Activated CD4-positive, alpha-beta T cell treated with anti-CD3 and anti-CD28 coated beads, Interleukin-2, amount 50 U/mL, for 1 hour (primary cell): ENCODE measurements at places on chromosomes 2 and 18.

- no peak for DNase-seq
Measured at GRCh38 chr2:229695961-229696360, 18.4 kb downstream of the DNER start.

DNA sequence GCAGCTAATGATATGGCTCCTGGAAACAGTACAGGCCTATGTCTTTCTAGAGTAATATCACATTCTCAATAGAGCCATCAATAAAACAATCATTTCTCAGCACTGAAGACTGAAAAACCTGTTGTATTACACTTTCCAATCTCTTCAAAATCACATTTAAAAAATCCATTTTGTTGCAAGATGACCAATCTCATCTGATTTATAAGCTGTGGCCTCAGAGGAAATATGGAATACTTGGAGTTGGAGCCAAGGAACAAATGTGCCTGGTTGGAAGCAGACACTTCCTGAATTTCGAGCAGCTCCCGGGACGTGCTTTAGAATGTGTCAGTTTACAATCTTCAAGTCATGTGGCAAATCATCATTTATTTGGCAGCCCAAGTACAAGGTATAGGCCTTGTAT is 114.5 kb downstream of the ADCYAP1 start:
- DNase-seq = no peak

GRCh38 chr2:128261245-128262128 is 57.2 kb downstream of the HS6ST1 start:
- DNase-seq = no peak

- DNase-seq = no peak
Measured at GRCh38 chr2:192551760-192552159, 357.0 kb upstream of the TMEFF2 start.

- no peak for DNase-seq
Measured at GRCh38 chr2:84393829-84394228, 65.3 kb downstream of the SUCLG1 start.

DNA sequence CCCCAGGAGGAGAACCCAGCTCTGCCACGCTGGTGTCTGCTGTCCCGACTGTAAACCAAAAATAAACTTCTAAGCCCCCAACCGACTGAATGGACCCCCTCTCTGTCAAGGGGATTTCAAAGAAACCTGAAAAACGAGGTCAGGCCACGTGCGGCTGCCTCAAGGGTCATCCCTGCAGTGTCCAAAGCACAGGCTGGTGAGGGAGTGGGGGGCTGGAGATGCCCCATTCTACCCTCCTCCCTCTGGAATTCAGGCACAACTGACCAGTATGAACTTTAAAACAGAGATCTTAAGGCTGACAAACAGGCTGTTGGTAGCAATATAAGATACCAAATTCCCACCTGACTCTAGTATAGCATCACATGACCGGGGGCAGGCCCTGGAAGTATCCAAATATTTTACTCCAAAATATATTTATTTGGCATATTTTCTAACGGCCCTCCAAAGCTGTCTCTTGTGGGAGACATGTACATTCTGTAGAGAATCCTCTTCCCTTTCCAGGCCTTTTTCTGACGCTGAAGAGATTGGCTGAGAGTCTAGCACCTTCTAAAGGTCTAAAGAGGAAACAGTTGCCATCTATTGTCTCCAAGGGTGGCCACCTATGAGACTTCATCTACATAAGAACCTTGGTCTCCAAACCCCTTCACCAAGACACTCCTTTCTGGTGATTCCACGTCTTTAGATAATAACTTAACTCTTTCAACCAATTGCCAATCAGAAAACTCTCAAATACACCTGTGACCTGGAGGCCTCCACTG is 40.4 kb upstream of the CTDP1 start:
- DNase-seq = no peak

- no peak for DNase-seq
Measured at GRCh38 chr2:216742411-216742810, 47.1 kb upstream of the IGFBP5 start.

GRCh38 chr18:62880673-62881364 is 165.5 kb downstream of the PHLPP1 start:
- DNase-seq = no peak

DNA sequence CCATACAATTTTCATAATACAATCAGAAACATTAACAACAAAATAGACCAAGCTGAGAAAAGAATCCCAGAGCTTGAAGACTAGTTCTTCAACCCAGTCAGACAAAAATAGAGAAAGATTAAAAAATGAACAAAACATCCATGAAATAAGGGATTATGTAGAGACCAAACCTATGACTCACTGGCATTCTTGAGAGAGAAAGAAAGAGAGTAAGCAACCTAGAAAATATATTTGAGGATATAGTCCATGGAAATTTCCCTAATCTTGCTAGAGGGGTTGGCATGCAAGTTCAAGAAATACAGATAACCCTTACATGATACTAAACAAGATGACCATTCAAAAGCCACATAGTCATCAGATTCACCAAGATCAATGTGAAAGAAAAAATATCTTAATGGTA is 281.7 kb downstream of the CCDC85A start:
- DNase-seq = no peak

GRCh38 chr2:20609349-20609994 is 41.4 kb downstream of the HS1BP3 start:
- DNase-seq = no peak

DNA sequence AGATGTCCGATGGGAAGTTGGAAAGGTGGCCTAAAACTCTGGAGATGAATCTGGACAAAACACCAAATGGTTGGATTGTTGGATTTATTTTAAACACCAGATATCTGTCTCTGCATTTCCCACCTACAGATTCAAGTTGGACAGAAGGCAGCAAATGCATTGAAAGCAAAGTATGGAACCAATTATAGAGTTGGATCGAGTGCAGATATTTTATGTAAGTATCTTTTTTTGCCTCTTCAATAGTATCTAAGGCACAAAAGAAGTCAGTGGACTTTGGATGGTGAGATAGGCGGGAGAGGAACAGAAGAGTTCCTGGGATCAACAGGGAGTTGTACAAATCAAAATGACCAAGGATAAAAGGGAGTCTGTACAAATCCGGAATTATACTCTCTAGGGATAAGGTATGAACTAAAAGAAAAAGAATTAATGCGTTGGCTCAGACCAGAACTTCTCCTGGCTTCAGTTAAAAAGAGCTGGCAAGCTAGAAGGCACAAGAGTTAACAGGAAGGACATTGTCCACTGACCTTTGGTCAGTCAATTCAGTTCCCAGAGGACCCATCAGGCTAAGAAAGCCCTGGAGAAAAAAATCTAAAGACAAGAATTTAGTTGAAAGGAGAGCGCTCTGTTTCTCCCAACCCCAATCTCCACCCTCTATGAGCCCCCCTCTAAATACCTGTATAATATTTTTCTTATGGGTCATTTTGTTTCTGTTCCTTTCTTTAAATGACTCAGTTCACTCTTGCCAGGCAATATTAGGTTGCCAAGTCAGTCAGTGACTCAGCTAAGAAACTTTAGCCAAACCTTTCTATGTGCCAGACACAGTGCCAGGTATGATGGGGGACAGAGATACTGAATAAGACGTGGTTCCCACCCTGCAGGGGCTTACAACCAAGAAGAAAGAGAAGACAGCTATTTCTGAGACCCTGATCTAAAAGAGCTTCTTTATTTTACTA is 29.1 kb downstream of the CPO start:
- no peak for DNase-seq

GRCh38 chr2:2564300-2565078 is 233.4 kb upstream of the MYT1L start:
- DNase-seq = no peak

- DNase-seq = no peak
Measured at GRCh38 chr18:62829936-62830335, 114.6 kb downstream of the PHLPP1 start.

DNA sequence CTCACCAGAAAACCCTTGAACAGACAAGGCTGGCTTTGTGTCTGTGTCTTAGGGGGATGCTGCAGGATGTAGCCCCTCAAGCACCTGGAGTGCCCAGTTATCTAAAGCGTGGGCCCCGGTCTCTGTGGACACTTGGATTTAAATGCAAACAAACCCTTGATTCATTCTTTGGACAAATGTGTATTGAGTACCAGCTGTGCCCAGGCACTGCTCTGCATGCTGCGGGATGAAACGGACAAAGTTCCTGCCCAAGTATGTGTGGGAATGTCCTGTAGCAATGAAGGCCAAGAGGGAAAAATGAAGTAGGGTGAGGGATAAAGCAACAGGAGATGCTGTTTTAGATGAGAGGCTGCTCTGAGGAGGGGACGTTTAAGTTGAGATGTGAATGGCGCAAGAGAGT is 53.9 kb downstream of the BOLA3 start:
- DNase-seq = no peak

GRCh38 chr2:223007531-223007930 is 44.5 kb upstream of the KCNE4 start:
- DNase-seq = no peak

GRCh38 chr2:98975611-98976010 is 39.6 kb upstream of the CRACDL start:
- DNase-seq = no peak

DNA sequence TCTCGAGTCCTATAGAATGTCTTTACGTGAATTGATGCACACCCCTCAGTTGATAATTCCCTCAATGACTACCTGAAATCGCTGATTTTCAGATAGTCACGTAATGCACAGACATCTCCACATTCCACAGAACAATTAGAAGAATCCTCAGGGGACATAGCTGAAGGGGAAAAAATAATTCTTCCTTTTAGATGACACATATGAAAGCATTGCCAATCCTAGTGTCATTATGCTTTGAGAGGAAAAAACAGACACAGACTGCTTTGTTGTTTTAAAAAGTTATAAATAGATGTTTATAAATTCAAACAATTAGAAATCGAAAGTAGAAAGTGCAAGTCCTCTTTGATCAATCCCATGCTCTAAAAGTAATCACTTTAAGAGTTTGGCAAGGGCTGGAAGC is 100.6 kb upstream of the FN1 start:
- DNase-seq = no peak

DNA sequence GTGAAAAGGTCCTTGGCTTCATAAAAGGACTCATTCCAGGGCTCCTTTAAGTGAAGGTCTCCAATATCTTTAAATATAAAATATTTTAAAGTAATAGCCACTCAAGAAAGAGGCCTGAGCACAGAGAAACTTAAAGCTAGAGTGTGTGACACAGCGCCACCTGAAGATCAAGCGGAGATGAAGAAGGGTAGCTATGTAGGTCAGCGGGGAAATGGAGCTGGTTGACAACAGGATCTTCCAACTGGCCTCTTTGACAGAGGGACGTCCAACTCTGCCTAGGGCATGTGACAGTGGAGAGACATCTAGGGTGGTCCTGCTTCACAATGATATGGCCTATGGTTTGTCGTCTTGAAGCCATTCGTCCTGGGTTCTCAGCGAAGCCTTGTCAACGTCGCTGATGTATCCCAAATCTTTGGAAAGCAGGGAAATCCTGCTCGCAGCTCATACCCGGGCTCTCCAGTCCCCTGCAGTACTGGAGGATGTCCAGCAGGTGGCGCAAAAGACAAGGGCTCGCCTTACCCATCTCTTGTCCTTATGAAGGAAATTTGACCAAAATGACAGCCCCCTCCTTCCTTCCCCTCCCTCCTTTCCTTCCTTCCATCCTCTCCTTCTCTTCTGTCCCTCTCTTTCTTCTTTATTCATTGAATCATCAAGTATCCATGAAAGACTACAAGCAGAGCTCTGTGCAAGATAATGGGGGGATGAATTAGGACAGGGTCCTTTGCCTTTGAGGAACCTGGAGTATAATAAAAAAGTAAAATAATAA is 59.6 kb downstream of the LONRF2 start:
- peak; percentile 54 for DNase-seq

- DNase-seq = no peak
Measured at GRCh38 chr2:122780251-122780650, 1024.8 kb downstream of the TSN start.

DNA sequence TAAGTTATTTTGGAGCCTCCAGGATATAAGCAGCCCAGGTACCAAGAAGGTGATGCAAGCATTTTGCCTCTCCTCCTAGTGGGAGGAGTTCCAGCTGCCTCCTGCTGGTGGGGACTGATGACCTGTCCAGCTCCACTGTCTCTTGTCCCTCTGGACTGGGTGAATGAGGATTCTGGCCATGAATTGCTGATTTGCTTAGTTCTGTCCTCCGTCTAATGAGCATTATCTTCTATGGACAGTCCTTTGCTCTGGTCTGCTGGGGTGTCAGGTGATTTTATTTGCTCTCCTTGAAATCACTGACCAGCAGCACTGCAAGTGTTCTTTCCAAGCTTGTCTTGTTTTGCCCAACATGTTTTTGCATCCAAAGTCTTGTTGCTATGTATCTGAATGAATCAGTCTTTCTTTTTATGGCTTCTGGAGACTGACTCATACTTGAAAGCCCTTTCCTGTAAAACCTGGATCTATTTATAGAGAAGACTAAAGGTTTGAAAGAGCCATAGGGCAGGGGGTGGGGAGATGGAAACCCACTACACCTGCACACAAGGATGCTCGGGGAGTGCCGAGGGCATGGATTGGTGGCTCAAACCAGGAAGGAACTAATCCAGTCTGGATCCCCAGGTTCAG is 40.5 kb upstream of the EFHD1 start:
- DNase-seq = no peak

DNA sequence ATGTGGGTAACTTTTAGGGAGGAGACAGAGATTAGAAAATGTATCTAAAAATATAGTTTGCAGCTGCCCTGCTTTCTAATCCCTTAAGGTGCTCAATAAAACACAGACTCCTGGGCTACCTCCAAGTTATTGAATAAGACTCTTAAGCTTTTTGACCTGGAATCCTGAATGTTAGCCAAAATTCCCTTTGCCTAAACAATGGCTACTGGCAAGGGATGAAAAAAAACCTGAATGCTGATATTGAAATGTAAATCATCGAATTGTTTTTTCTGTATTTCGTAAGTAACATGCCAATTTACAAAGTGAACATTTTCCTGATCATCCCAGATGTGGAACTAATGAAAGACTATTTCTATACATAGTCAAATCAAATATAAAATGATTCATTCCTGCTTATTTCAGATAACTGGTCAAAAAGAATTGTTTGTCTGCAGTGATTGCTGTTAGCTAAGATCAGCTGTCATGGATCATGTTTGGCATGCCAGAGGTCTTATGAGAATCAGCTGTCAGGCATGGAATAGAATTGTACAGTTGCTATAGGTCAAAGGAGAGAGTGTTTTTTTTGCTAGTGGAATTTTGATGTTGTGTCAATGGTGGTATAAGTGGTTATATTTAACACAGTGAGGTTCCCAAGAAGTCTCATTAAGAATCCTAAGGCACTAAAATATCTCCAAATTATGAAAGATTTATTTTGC is 363.6 kb upstream of the CWC22 start:
- DNase-seq = no peak

- DNase-seq = no peak
Measured at GRCh38 chr2:196335221-196335634, 163.8 kb upstream of the STK17B start.

DNA sequence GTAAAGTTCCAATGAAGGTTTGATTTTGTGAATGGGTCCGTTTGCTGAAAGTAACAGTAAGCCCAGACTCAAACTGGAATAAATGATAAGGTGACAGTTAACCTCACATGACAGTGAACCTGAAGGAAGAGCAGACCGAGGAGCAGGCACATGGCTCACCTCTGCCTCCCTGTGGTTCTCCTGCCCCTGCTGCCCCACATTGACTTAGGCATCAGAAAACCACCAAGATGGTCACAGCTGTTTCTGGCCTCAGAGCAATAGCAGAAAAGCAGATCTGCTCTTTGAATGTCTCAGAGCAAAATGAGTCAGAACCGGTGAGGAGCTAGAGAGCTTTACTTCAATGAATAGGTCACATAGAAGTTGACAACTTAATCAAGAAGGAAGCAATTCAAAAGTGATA is 487.6 kb downstream of the METTL4 start:
- no peak for DNase-seq

- DNase-seq = no peak
Measured at GRCh38 chr2:230915319-230915718, 9.7 kb downstream of the GPR55 start.

- no peak for DNase-seq
Measured at GRCh38 chr18:48780201-48780912, 170.4 kb downstream of the SMAD7 start.
